ENCODE measurements at places on chromosomes 3 and 15.

- DNase-seq, result no peak
Measured at GRCh38 chr3:110684466-110684865, 387.1 kb upstream of the NECTIN3 start.

GRCh38 chr3:5347486-5347885, 160.0 kb downstream of the EDEM1 start:
- no peak for DNase-seq

- no peak for DNase-seq
Measured at GRCh38 chr3:128069271-128069670, 17.0 kb downstream of the SEC61A1 start.

GRCh38 chr3:98670020-98670419, 76.6 kb upstream of the CPOX start:
- no peak for DNase-seq

DNA sequence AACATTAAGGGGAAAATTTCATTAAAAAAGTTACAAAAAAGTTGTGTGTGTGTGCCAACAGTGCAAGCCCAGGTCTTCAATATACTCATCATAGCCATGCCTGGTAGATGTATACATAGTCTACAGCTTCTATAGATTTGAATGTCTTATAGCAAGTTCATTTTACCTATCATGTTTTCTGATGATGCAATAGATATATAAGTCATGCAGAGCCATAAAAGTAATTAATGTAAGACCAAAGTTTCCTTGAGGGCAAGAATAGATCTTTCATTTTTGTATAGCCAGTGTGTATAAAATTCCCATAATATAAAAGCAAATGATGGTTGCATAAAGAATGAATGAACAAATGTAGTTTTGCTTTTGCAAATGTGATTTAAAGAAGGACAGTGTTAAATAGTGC, 1138.4 kb downstream of the TBL1XR1 start:
- no peak for DNase-seq

DNA sequence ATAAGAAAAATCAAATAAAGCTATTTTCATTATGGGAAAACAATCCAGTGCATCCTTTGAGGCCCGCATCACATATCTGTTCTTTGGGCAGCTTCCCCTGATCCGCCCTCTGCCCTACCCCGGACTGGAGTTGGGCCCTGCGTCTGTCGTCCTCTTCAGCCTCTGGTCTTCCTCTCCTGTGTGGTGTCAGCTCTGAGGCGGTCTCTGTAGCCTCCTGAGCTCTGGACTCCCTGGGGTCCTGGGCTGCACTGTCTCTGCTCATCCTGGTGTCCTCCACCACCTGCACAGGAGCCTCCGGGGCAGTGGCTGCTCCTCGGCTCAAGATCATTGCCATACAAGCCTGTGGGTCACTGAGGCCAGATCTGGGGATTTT, 7.4 kb upstream of the SNX22 start:
- DNase-seq, result no peak

DNA sequence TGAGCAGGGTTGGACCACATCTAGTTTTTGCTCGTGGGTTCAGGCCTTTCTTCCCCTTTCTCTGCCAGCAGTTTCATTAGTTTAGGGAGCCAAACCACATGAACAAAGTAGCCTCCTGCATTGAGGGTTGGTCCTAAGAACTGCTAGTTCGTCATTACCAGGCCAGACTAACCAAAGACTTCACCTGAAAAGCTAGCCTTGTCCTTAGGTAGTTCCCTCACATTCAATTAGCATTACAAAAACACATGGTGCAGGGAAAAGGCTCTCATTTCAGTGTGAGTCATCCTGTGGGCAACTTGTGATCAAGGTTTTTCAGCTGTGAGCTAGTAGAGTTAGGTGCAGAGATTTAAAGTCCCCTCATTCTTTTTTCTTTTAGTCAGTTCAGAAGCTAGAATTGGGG, 279.3 kb upstream of the CTNNB1 start:
- no peak for DNase-seq

- DNase-seq, result no peak
Measured at GRCh38 chr3:52062505-52062904, 6.1 kb upstream of the DUSP7 start.

DNA sequence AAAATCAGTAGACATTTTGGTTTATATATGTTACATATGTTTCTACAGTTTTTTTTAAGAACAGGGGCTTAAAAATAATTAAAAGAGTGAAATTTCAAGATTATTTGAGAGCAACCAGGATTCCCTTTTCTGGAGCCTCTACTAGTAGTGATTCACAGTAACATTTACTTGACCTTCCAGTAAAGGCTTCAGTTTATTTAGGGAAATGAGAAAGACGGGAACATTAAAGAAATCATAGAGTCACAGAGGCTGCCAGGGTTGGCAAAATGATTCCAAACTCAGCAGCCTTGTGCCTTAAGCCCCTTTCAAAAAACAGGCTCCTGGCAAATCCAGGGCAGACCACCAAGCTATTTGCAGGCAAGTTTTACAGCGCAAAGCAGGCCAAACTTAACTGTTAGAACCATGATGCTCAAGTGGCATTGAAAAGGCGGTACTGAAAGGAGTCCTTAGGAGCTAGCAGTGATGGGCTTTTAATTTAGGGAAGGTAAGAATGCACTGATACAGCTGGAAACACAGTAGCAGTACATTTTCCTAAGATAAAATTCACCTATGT, 201.1 kb upstream of the ADAMTS9 start:
- DNase-seq, result no peak

DNA sequence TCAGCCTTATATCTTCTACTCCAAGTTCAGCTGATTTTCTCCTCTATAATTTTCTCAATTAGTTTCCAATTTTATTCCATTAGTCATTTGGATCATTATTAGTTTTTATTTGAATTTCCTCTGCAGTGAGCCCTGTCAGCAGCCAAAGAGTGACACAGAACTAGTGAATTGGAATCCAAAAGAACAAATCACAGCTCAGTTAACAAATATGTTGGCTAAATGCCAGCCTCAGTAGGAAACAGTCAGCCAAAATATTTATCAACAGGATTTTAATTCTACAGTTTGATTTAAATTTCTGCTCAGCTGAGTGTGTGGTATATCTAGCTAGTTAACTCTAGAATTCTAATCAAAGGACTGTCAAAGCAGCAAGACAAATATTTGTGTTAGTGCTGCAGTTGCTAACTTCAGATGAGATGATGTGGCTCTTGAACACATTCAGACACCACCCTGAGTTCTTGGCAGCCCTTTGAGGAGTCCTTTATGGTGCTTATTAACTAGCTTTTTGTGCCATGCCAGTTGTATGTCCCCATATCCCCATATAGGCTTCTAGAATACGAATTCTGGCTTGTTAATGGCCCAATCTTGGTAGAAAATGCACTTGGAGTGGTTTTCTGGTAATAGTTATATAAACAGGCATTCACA, 194.5 kb downstream of the CPNE4 start:
- DNase-seq, result no peak

DNA sequence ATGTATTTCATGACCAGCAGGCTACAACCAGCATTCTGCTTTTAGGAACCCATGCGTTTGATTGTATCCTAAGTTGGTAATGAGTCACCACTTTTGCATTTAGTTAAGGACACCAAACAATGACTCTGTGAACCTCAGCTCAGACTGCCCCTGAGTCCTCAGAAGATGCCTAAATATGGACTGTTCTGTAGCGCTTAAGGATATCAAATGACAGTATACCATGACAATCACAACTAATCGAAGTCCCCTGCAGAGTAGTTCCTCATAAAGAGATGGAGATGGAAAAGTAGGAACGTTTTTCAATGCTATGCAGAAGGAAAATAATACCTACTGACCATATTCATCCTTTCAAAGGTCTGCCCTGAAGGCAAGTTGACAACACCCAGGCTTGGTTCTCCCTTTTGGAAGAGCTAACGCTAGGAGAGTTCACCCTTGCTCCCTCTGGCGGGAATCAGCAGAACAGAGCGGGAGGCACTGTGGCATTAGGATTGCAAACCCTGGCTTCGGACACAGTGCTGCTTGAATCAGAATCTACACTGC, 508.6 kb downstream of the FHIT start:
- no peak for DNase-seq

DNA sequence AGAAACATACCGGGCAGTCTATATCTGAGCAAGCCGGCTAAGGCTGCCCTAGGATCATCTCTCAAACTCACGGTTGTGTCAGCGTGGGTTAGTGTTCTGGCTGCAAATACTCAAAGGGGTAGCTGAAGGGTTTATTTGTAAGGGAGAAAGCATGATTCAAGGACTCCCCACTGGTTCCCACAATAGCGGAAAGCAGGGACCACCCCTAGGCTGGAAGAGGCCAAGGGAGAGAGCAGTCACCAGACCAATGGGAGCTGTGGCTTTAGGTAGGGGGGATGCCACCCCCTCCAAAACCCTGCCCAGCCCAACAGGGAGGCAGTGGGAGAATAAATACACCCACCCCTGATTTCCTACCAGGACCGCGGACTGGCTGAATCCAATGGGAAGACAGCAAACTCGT, 7.3 kb upstream of the LMCD1 start:
- DNase-seq, result no peak

DNA sequence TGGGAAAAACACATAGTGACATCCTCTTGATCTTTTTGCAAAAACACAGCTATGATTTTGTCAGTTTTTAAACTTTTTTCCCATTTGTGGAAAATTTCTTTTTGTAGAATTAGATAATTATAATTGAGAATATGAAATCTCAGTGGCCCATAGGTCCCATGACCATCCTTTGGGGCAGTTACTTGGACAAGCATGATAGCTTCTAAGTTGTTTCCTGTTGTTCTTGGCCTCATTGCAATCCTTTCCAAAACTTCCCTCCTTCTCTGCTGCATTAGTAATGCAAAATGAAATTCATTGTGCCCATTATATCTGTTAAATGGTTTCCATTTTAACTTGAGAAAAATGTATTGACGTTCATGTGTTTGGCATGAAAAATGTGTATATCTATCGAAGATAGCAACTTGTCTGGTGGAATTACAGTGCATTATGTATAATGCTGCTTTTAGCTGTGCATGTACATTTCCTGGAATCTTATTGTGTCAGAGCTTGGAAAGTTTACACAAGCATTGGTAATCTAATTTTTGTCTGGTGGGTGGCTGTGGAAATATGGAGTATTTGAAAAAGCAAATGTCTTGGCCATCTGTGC, 70.0 kb downstream of the MDFIC2 start:
- DNase-seq, result no peak

DNA sequence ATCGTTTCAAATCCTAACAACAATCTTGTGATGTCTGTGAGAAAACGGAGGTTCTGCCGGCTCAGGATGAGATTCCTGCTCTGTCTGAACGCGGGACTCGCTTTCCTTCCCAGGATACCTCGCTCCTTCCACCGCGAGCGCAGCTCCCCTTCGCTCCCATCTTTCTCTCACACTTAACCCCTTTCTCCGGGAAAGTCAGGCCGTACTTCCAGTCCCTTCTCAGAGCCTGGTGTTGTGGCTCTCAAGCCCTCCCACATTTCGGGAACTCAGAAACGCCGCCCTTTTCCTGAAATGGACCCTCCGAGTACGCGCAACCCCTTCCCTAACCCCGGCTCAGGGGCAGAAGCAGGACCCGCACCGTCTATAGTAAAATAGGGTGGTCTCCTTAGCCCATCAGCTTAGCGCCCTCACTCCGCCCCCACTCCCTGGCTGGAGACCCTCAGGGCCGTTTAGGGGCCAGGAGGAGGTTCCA, 378 bp upstream of the FEM1B start:
- DNase-seq, result no peak

GRCh38 chr15:90607361-90607760, 77.6 kb downstream of the CRTC3 start:
- no peak for DNase-seq

DNA sequence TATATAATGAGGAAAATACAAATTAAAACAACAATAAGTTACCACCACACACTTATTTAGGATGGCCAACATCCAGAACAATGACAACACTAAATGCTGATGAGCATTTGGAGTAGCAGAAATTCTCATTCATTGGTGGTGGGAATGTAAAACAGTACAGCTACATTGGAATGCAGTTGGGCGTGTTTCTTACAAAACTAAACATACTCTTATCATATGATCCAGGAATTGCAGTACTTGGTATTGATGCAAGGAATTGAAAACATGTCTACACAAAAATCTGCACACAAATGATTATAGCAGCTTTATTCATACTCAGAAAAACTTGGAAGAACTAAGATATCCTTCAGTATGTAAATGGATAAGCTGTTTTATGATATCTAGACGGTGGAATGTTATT, 594.2 kb downstream of the ZBBX start:
- no peak for DNase-seq

DNA sequence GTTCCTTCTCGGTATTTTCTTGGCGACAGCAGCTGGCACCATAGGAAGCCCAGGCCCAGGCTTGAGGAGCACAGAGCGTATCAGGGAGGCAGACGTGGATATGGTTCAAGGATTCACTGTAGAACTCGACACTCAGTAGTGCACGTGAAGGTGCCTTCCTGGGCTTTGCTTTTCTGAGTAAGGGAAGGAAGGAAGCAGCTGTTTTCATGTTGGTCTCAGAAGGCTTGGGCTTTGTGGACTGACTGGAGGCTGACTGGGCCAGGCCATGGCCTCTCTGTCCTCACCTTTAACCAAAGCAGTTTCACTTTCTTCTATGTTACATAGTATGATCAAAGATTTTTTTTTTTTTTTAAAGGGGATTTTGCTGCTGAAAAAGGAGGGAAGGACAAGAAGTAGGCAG, 6.9 kb upstream of the GHRL start:
- DNase-seq, result no peak

DNA sequence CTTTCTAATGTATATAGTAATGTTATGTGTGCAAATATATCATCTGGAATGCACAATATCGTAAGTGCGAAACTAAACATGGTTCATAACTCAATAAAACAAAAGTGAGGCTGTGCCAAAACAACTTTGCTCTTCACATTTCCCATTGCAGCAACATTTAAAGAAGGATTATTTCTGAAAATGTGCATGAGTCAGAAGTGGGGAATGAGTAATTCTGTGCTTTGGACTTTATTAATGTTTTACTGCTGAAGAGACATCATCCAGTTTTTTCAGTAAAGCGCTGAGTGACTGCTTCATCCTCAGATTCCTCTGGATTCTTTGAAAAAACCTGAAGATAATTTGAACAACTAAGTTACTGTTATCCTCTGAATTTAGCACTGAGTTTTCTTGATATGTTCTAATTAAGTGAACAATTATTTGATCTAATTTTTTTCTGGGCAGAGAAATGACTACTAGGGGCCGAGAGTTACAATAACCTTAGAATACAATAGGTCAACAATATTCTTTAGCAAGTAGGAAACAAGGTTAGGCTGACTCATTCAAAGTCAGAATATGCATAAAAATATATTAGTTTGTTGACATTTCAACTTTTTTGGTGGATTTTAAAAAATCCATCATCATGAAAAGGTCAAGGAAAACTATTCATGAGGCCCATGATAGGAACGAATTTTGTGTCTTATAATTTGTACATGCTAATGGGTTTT, 20.0 kb upstream of the PLCL2 start:
- DNase-seq, result no peak

GRCh38 chr3:14452740-14453710, 50.6 kb downstream of the SLC6A6 start:
- DNase-seq, result no peak

- no peak for DNase-seq
Measured at GRCh38 chr3:160265088-160265487, 39.9 kb downstream of the C3orf80 start.

- no peak for DNase-seq
Measured at GRCh38 chr15:83288381-83288801, 3.9 kb upstream of the BNC1 start.

All from cortex of kidney (tissue), 1 donor.